ENCODE measurements at places on chromosomes 7 and 10. TPM values are rescaled to one million over a fixed set of nuclear protein-coding genes. Genes with fewer than 3 reads are reported as not detected.

DNA sequence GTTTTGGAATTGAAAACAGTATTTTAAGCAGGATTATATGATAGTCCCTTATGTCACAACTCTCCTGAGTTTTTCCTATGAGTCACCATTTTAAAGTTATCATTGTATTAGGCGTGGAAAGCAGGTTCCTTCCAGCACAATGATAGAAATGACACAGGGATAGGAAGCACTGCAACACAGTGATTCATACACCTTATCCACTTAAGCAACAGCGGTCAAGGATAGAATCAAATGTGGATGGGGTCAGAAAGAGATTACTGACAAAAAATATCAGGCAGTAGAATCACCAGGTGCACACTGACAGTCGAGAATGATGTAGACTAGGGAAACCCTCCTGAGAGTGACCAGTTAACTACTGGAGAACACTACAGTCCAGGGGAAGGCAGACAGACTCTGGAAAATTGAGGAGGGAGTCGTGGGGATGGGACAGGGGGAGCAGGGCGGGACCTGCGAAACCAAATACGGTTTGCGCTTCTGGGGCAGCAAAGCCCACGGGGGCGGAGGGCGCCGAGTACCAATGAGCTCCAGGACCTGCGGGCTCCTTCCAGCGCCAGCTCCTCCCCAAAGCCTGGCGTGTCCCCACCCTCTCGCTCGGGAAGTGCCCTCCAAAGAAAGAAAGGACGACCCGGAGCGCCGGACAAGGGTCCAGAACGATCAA, 479 bp downstream of the PNPLA8 start:
- DNase-seq, result no peak

GRCh38 chr10:121974019-121974534, 940 bp downstream of the NSMCE4A start:
- no peak for DNase-seq

DNA sequence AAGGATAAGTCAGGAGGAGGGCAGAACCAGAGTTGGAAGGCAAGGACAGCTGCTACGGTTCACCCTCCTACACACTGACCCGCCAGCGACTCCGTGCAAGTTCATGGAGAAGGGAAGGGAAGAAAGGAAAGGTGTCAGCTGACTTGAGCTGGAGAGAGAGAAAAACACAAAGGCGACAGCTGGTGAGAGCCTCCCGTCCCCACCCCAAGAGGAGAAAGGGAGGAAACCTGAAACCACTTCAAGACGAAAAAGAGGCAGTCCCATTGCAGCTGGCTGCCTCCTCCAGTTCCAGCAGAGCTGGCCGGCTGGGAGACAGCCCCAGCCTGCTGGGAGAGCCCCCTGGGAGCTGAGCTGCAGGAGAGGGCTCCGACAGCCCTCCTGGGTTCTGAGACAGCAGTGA, 75.2 kb downstream of the PARD3 start:
- DNase-seq, result peak; percentile 91

CYP26A1 gene
- total RNA-seq, result not detected

DNA sequence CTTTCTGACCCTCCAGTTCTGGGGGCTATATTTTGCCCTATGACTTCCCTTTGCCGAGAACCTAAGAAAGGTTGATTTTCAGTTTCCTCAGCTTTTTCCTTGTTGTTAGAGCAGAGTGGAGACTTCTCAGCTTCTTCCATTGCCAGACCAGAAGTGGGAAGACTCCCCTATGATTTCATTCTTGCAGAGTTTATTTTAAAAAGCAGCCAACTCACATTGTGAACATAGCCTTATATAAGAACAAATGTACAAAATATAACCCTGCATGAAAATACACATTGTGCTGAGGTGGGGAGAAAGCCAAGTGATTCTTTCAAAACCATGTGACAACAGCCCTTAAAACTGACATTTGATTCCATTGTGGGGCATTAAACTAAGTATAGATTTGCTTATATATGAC, 33.8 kb upstream of the FZD8 start:
- no peak for DNase-seq

SEMA3A gene
- total RNA-seq, result 3.4 TPM

DNA sequence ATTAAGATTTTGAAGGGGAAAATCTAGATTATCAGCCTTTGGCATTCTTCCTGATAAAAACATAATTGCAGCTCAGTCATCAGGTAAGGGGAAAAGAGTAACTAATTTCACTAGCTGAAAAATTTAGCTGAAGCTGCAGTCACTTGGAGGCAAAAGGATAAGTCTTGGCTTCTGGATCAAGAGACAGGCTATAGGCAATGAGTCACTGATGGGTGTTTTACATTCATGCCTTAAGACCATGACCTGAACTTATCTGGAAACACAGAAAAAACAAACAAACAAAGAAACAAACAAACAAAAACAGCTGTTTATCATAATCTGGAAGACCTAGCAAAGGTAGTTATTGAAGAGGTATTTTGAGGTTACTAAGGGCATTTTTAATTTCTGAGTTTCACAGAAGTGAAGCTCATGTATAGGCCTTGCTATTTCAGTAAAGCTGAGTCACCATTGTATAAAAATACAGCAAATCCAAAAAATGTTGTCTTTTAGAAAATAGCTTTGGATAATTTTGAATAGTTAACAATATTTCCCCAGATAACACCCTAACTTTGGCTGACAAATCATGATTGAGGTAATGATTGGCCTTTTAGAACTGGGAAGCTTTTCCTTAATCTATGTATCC, 40.3 kb downstream of the ZNF22 start:
- no peak for DNase-seq

DNA sequence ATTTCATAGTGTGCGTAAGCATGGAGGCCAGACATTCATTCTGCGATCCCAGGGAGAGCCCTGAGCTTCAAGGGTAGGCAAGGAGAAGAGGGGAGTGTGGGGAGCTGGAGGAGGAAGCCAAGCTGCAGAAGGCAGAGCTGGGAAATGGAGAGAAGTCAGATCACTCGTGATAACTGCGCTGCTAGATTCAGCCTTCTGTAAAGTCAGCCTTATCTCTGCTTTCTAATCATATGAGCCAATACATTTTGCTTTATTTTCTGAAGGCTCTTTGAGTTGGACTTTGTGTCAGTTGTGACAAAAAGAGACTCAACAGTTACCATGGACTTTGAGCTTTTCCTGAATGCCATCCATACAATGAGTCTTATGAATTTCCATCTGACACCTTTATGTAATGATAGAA, 61.7 kb upstream of the CREB5 start:
- no peak for DNase-seq

DNA sequence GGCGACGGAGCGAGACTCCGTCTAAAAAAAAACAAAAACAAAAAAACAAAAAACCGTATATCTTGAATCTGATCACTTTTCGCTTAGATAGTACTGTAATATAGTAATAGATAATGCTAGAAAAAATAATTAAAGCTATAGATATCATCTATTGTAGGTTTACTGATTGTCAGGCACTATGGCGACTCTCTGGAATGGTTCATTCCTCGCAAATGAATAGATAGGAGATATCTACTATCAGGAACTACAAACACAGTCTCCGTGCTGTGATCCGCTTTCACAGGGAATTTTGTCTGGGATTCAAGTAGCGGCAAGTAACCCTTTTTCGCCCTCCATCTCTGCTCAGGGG, 342 bp upstream of the MEIG1 start:
- DNase-seq, result no peak

TAS2R41 gene
- not detected for total RNA-seq

GRCh38 chr10:127720903-127721302, 16.1 kb upstream of the FOXI2 start:
- DNase-seq, result no peak

ARMS2 gene
- total RNA-seq, result not detected

All from vagina (tissue), 2 donors.